Stimulated activated CD8-positive, alpha-beta memory T cell treated with anti-CD3 and anti-CD28 coated beads, Interleukin-15, amount 100 ng/mL, for 48 hours (primary cell): ENCODE measurements at places on chromosomes 6 and 20.

DNA sequence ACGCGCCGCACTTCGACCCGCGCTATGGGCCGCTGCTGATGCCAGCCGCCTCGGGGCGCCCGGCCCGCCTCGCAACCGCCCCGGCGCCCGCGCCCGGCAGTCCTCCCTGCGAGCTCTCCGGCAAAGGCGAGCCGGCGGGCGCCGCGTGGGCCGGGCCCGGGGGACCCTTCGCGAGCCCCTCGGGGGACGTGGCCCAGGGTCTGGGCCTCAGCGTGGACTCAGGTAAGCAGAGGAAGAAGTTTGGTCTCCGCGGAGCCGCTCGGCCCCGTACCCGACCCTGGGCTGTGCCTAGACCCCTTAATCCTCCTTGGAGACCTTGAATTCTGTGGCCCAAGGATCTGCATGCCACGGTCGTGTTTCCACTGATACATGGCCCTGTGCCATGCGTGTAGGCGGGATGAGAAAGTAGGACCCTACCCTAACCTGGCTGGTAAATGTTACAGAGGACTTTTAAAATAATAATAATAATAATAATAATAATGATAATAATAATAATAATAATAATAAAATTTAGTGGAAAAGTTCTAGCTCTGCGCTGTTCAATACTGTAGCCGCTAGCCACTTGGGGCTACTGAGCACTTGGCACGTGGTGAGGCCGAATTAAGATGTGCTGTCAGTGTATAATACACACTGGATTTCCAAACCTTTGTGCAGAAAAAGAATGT is 5.6 kb downstream of the VGLL2 start:
- no peak for DNase-seq

- DNase-seq: no peak
Measured at GRCh38 chr6:155372256-155372655, 58.0 kb upstream of the TFB1M start.

- no peak for DNase-seq
Measured at GRCh38 chr6:28900577-28901256, 23.1 kb downstream of the TRIM27 start.

GRCh38 chr20:58436868-58437645 is 48.0 kb downstream of the VAPB start:
- no peak for DNase-seq

DNA sequence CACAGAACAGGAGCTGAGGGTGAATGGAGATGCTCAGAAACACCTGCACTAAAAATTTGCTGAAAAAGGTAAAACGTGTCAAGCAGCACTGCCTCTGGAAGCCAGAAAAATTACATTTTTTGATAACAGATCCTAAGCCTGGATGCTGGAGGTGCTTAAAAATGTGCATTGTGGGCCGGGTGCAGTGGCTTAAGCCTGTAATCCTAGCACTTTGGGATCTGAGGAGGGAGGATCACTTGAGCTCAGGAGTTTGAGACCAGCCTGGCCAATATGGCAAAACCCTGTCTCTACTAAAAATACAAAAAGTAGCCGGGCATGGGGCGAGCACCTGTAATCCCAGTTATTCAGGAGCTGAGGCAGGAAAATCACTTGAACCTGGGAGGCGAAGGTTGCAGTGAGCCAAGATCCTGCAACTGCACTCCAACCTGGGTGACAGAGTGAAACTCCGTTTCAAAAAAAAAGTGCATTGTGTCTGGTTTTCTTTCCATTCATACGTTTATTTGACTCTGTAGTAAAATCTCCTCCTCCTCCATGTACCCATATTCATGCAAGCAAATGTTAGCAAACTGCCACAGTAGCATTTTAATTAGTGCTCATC is 587 bp upstream of the BTN3A1 start:
- DNase-seq: no peak

- DNase-seq: no peak
Measured at GRCh38 chr20:15033891-15034290, 696.5 kb upstream of the FLRT3 start.

- no peak for DNase-seq
Measured at GRCh38 chr6:152879681-152880080, 103.2 kb downstream of the FBXO5 start.

DNA sequence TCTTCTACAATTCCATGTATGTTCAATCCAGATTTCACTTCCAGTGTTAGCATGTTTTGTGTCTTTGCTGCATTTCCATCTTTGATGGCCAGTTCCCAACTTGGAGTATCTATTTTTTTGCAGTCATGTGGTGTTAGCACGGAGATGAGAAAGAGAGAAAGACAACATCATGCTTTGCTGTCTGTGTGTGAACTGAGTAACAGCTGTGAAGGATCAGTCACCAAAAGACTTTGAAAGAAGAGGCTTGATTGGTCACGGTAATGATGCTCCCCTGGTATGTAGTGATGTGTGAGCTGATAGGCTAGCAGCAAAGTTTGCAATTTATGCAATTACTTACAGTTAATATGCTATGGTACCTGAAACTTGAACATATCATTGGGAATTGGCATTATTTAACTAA is 731.3 kb upstream of the NRSN1 start:
- DNase-seq: no peak

GRCh38 chr6:125509477-125509876 is 207.7 kb upstream of the HDDC2 start:
- no peak for DNase-seq

DNA sequence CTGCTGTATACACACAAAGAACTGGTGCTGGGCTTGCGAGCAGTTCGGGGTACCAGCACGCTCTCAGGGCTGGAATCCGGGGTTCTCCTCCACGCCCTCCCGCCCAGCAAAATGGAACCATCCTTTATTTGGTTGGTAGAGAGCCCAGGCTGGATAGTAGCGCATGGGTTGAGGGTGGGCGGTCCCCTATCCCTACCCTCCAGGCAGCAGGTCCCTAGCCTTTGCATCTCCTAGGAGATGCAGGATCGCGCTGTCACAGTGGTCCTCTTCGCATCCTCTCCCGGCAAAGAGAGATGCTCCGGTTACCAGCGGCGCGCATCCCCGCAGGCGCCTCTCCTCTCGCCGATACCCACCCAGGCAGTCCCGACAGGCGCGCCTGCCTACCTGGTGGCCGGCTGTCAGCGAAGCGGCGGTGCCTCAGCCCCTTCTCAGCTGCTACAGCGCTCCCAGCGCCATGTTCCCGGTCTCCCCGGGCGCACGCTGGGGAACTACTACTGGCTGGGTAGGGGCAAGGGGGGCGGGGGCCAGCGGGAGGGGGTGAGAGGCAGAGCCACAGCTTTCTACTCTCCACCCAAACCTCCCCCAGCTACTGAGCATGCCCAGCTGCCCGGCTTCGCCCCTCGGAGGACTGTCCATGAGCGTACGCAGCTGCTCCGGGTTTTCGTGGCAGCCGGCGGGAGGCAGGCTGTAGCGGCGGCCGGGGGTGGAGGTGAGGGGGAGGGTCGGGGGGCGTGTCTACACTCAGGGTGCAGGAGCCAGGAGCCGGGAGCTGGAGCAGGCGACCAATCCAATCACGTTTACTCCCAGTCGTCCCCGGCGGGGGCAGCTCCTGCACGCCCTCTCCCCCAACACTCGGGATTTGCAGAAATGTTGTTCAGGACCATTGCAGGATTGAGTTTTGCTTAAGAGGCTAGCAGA is at the start of gene PAK5:
PAK5 (minus strand) TSS at position 699 of the 918 bp plus-strand sequence. CDS start 194,748 bp downstream, outside the sequence.
- no peak for DNase-seq

DNA sequence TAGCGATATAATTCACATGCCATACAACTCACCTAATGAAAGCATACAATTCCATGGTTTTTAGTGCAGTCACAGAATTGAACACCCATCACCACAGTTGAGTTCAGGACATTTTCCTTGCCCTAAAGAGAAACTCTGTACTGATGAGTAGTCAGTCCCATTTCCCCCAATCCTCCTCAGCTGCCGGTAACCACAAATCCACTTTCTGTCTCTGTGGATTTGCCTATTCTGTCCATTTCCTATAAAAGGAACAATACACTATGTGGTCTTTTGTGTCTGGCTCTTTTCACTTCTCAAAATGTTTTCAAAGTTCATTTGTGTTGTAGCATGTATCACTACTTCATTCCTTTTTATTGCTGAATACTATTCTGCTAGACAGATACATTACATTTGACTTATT is 67.9 kb upstream of the TGM3 start:
- DNase-seq: no peak

DNA sequence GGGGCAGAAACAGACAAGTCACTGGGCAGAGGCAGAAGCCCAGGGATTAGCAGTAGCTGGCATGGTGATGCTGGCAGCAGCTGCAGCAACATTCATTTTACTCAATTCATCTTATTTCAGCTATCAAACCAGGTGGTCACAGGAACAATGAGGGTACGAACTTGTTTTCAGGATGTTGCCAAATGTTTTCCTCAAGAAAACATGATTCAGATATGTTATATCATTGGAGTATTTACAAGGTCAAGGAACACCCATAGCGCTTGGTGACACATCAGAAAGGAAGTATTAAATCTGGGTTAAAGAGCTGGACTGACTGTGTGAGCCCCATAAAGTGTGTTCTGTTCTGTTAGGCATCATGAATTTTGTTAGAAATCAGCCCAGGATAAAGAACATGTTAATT is 456.9 kb upstream of the ID4 start:
- DNase-seq: no peak

- DNase-seq: no peak
Measured at GRCh38 chr6:144957236-144957937, 672.3 kb downstream of the UTRN start.

- DNase-seq: no peak
Measured at GRCh38 chr6:42616716-42617115, 52.9 kb downstream of the UBR2 start.

DNA sequence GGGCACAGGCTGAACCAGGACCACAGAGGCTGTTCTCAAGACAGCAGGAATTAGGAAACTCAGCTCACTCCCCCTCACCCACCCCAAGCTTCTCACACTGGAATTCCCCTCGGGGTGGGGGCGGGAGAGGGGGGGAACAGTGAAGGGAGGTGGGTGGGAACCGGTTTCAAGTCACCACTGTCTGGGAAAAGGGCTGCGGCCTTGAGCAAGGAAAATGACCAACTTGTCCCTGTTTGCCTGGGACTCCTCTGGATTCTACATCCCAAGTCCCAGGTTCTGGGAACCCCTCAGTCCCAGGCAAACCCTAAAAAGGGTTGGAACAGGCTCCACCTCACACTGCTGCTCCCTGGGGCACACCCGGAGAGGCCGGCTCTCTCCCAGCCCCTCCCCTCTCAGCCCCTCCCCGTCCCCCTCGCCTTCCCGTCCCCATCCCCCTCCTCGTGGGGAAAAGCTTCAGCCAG is 230.7 kb downstream of the TFAP2C start:
- no peak for DNase-seq

DNA sequence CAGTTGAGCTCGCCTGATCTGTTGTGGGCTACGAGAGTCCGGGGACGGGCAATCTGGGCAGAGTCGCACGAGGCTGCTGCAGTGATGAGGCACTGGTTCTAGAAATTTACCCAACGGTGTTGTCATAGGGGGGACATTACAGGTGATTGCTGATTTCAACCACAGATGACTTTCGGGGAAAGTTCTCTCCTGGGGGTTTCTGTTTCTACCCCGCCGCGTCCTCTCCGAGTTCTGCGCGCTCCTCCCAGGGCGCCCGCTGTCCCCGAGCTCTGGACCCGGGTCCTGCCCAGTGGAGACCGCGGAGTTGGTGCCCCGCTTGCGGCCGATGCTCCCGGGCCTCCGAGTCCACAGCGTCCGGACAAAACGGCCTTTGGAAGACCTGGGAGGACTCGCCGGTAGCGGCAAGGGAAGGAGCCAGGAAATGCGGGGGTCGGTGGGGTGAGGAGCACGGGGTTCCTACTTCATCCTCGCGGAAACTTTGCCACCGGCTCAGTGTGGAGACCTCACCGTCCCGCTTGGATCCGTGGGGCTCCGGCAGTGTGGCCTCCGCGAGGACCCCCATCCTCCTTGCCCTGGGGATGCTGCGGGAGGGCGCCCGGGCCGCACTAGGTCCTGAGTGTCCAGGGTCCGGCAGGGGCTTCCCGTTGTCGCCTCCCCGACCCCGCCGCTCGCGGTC is 12.3 kb upstream of the RAET1L start:
- no peak for DNase-seq

- DNase-seq: no peak
Measured at GRCh38 chr6:155882527-155883333, 427.1 kb upstream of the NOX3 start.

- DNase-seq: no peak
Measured at GRCh38 chr6:34225551-34225950, 11.1 kb upstream of the HMGA1 start.

GRCh38 chr6:159989492-159990480 is 20.9 kb downstream of the IGF2R start:
- DNase-seq: no peak

DNA sequence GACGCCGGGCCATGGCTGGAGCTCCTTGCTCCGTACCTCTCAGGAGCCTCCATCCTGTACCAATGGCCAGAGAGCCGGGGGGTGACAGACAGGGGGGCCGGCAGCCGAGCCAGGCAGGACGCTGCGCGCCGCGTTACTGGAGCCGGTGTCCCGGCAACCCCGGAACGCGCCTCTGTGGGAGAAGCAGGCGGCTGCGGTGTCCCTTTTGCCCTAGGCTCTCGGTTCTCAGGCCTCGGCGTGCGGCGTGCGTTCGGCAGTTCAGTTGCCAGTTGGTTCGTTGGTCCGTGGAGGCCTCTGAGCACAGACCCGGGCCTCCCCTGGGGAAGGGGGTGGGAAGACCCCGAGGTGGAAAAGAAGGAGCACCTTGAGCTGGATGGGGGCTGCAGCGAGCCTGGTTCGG is at the start of gene SPATS1:
SPATS1 (plus strand) TSS at position 162 of the 400 bp plus-strand sequence. CDS start 446 bp downstream, outside the sequence.
- DNase-seq: no peak

DNA sequence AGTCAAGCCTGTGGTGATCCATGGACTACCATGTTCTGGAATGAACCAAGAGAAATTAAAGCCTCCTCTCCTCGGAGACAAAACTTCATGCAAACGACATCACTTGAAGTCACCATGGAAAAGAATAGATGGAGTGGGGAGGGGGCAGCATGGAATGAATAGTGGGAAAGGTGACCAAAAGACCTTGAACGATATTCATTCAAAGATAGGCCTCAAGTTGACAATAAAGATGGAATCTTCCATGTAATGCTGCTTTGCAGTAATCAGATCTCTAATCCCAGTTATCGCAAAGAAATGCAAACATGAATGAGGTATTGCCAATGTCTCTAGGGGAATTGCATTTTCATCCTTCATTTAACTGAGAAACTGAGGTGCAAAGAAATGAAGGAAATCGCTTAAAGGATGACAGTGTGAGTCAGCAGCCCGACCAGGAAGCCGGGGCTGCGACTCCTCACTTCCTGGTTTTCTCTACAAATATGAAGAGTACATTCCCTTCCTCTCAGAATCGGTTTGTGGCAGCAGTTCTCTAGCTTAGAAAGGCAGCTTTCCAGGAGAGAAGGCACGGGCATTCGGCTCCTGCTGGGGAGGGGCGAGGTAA is 65.6 kb upstream of the RREB1 start:
- no peak for DNase-seq

- DNase-seq: peak; percentile 37
Measured at GRCh38 chr20:45798935-45799642, 7.3 kb downstream of the DNTTIP1 start.

- DNase-seq: no peak
Measured at GRCh38 chr6:44065443-44066140, 61.7 kb downstream of the MRPL14 start.
